Stimulated activated effector memory CD8-positive, alpha-beta T cell treated with anti-CD3 and anti-CD28 coated beads, Interleukin-12 subunit alpha, Interleukin-12 subunit beta, amount 100 ng/mL, for 72 hours (primary cell): ENCODE measurements at places on chromosomes 3 and 15.
A peak's percentile ranks its signal among the peaks of the same experiment; 100 is the strongest.

DNA sequence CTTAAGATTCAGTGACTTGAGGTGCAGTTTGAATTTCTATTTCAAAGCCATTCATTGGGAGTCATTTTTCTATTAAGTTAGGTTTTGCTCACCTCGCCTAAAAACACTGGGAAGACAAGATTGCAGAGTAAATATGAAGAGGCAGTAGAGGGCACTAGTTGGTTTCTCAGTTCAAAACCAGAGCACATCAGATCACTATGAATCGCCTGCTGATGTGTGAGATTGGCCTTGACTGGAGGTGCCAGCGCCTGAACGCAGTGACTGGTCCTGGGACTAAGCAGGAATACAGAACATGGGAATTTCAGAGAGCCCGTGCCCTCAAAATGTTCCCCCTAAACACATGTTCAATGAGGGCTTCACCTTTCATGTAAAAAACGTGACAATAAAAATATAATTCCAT, 229.0 kb downstream of the ITPR1 start:
- no peak for DNase-seq

GRCh38 chr15:85771271-85771670, 23.5 kb downstream of the KLHL25 start:
- no peak for DNase-seq

GRCh38 chr3:177982034-177982433, 554.2 kb upstream of the KCNMB2 start:
- DNase-seq = no peak

DNA sequence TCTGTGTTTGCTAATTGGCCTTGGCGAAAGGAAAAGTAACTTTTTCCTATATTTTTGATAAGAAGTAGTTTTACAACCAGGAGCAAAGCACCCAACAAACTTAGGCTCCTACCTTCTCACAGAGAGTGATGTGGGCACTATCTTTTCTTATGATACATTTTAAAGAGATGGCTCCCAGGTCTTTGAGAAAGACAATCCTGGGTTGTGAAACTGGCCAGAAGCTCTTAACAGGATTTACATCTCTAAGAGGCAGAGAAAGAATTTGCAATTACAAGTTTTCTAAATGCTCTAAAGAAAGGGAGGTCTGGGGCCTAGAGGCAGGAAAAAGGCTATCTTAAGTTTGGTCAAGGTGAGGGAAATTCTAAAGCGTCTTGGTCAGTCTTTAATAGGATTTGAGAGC, 609.7 kb downstream of the VGLL3 start:
- DNase-seq = no peak

DNA sequence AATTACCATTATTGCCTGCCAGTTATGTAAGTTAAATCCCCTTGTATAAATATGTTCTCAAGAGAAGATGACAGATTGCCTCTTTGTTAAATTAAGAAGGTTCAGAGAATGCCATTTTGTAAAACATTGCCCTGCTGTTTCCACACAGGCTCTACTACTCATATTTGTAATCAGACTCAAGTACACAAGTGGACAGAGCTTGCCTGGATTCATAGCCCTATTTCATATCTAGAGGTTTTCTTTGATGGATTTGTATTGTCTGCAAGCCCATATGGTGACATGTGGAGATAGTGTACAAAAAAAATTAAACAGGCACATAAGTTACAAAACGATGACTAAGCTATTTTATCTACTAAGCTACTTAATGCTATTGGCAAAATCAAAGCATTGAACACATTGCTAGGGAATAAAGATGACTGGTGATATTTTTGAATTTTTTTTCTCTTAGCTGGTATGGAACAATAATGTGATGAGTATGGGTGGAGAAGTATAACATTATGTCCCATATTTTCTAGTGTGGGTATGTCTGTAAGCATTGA, 1286.6 kb upstream of the ALCAM start:
- DNase-seq = no peak

DNA sequence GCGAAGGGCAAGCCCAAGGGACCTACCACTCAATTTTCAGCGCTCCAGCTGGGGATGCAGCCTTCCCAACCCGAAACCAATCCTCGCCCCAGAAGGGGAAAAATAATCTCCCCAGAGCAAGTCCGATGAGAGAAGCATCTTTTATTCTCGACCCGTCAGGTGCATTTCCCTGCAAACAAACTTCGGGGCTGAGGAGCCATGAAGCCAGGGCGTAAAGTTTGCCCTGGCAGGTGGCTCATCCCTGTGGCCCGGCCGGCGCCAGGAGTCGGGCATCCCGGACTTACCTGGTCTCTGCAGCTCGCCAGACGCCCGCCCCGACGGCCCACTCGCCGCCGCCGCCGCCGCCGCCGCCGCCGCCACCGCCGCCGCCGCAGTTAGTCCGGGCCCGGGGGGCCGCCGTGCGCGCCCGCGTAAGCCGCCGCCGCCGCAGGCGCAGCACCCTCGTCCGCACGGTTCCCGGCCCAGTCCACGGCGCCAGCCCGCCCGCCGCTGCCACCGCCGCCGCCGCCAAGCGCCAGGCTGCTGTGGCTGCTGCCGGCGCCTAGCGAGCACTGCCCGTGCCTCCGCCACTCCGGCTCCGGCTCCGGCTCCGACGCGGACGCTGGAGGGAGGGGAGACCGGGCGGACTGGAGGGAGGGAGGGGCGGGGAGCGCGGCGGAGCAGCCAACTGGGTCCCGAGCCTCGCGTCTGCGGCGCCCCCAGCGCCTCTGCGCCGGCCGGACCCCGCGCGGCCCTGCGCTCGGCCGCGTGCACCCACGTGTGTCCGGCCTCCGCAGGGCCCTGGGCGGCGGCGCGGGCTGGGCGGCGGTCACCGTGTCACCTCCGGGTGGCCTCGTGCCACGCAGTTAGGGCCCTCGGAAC, at the start of gene CNTN3:
Gene CNTN3 (minus strand): TSS at position 553 of the 861 bp plus-strand sequence. CDS start 93,547 bp downstream, outside the sequence.
- no peak for DNase-seq

DNA sequence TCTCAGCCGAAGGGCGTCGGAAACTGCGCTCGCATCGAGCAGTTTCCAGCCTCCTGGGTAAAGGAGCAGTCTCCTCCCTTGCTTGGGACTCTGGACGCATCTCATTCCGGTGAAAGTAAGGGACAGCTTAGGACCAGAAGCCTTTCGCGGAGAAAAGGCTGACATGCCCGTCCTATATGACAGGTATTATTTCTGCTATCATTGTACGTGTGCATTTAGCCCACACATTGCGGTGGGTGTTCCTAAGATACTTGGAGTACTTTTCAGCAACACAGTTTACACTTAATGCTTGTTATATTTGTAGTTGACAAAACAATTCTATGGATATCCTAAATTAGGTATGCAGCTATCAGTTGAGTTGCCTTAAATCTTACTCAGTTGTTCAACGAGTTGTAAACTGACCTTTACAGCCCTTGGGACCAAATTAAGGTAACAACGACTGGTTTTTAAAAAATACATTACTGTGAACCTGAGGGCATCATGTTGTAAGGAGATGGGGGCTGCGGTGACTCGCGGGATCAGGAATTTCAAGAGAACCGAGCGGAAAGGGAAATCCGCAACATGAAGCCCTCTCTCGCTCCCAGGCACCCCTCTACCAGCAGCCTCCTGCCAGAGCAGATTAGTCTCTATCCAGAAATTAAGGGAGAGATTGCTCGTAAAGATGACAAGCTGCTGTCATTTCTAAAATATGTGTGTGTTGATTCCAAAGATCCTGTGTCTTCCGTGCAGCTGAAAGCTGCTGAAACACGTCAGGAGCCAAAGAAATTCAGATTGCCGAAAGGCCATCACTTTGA, 632 bp upstream of the COPS2 start:
- no peak for DNase-seq

GRCh38 chr3:143252931-143253330, 133.4 kb downstream of the CHST2 start:
- DNase-seq = no peak

- DNase-seq = no peak
These were observed 20.1 kb downstream of the GTF2E1 start for GRCh38 chr3:120762615-120763014.

DNA sequence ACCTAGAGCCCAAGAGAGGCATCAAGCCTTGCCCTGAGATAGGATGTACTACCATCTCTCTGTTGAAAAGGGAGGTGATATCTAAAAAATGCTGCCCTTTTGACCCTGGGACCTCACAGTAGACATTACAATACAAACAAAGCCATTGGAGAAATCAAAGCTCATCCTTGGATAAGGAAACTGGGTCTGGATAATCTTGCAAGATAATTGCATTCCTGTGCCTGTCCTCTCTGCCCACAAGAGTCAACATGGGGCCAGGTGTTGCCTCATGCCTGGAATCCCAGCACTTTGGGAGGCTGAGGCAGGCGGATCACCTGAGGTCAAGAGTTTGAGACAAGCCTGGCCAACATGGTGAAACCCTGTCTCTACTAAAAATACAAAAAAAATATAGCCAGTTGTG, 57.3 kb upstream of the DLG1 start:
- no peak for DNase-seq

- DNase-seq = peak; percentile 43
These were observed 3.8 kb upstream of the USP3 start for GRCh38 chr15:63500265-63501250.

DNA sequence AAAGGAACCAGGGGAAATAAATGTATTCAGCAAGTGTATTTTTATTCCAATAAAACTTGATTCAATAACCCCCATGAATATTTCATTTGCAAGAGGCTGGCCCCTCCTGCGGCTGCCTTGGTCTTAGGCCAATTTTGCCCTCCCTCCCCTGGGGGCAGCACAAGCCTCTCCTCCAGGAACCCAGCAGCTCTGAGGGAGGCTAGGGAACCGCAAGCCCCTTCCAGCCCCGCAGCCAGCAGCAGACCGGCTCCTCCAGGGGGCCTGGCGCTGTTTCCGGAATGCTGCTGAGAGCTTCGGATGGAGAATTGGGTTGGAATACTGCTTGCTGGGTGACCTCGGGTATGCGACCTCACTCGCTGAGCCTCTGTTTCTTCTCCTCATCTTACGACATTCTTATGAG, 150.1 kb downstream of the RAB11A start:
- no peak for DNase-seq

DNA sequence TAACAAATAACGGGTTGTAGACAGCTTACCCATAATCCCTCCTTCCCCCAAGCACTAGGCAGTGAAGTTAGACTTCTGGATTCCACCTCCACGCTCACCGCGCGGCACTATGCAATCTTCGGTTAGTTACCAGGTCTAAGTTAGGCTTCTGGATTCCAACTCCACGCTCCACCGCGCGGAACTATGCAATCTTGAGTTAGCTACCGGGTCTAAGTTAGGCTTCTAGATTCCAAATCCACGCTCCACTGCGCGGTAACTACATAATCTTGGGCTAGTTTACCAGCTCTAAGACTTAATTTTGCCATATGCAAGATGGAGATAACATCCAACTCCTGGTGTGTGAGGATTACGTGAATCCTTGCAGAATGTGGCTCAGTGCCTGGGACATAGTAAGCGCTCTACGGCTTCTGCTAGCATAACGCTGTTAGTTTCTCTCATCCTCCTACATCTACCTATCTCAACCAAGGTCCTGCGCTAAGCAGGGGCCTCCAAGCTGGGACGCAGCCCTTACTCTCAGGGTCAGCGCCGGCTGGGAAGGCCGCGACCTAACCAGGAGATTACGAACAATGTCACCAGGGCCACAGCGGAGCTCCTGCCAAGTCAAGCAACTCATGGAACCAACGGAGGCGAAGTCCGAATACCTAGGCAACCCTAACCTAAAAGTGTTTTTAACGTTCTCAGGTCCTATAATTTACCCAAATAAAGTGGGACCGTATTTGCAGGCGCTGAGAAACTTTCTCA, 497 bp upstream of the RPLP1 start:
- no peak for DNase-seq

GRCh38 chr15:58387130-58387529, 44.7 kb upstream of the LIPC start:
- no peak for DNase-seq

- DNase-seq = no peak
These were observed 440.3 kb upstream of the DPH6 start for GRCh38 chr15:35986191-35986721.

GRCh38 chr3:31029706-31030105, 135.2 kb upstream of the GADL1 start:
- no peak for DNase-seq

DNA sequence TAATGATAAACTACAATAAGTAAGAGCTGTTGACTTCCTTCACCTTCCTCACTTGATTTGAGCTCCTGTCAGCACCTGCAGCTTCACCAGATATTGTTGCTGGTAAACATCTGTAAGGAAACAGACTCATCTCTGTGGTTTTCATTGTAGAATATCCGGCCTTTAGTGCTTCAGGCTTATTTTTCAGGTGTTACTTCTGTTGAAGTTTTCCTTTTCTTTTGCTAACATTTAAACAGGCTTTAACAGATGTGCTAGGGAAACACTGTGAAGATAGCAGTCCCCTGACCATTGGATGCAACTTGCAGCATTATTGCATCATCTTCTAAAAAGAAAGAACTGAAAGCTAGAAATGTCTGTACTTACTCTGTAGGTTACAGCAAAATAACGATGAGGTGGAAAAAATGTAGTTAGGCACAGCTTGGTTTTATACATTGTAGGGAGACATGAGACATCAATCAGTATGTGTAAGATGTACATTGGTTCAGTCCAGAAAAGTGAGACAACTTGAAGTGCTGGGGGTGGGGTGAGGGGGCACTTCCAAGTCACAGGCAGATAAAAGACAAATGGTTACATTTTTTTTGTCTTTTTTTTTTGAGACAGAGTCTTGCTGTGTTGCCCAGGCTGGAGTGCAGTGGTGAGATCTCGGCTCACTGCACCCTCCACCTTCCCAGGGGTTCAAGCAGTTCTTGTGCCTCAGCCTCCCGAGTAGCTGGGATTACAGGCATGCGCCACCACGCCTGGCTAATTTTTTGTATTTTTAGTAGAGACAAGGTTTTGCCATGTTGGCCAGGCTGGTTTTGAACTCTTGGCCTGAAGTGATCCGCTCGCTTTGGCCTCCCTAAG, 10.2 kb downstream of the EDEM1 start:
- DNase-seq = no peak

DNA sequence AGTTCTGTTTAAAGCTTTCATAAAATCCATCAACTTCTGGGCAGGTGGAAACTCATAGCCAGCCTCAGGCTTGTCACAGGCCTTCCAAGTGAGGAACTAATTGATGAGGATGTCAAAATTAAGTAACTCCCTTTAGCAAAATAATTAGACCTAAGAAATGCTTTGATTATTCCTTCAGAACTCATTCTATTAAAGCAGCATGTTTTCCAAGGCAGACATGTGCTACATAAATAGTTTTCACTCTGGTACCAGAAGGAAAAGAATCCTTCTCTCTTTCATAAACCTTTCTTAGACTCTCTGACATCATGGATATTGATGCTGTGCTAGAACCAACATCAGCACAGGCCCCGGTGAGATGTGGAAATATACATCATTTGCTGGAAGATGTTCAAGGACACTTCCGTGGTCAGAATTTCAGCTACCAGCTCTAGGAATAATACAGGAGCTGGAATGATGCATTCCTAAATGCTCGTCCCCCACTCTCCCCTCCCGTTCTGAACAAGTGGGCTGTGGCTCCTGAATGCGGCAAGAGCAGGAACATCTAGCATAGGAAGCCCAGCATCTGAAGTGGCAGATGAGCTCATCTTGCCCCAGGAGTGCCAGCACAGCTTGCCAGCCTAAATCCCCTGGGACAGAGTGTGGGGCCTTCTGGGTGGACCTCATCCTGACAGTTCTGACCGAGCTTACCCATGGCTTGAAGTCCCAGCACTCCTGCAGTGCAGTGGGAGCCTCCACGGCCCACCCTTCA, 82.4 kb downstream of the WWTR1 start:
- DNase-seq = no peak
